ENCODE measurements at places on chromosomes 4 and X.

GRCh38 chrX:68717663-68718442, 70.4 kb downstream of the STARD8 start:
- no peak for DNase-seq

- DNase-seq = no peak
These were observed 822.0 kb upstream of the SLIT2 start for GRCh38 chr4:19429684-19430083.

- DNase-seq = no peak
These were observed 147.6 kb downstream of the STK32B start for GRCh38 chr4:5198656-5199541.

DNA sequence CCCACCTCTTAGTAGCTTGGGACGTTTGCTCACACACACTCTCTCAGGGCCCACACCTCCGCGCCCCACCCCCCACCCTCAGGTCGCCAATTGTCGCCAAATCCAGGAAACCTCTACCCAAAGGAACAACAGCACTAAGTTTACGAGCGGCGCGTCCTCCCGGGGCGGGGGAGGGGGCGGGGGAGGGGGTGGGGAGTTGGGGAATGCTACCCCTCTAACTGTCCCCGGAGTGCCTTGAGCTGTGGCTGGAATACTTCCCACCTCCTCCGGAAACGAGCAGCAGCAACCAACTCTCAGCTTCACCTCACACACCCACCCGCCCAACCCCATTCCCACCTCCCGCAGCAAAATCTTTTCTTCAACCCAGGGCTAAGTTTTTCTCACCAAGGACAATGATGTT, 135.6 kb upstream of the ZIC3 start:
- no peak for DNase-seq

GRCh38 chrX:66815227-66815626, 176.3 kb upstream of the EDA2R start:
- no peak for DNase-seq

- no peak for DNase-seq
These were observed 39.2 kb upstream of the ASMTL start for GRCh38 chrX:1491851-1492349.

DNA sequence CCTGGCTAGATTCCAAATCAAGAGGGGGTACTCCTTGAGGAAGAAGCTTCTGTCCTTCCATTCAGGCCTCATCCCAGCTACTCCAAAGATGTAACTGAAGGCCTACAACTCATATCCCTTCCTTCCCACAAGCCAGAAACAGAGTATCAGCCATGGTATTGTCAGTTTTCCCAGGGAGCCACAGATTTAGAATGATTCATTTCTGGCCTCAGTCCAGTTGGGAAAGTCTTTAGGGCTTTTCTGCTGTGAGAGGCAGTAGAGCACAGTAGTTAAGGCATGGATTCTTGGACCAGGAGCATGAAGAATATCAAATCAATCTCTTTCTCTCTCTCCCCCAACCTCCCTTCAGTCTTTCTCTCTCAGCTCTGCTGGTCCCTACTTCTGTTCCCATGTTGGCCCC, 505.0 kb downstream of the BCOR start:
- no peak for DNase-seq

- DNase-seq = no peak
These were observed 10.7 kb downstream of the SGMS2 start for GRCh38 chr4:107835406-107835805.

GRCh38 chr4:75696071-75696470, 22.9 kb upstream of the G3BP2 start:
- DNase-seq = peak; percentile 70

DNA sequence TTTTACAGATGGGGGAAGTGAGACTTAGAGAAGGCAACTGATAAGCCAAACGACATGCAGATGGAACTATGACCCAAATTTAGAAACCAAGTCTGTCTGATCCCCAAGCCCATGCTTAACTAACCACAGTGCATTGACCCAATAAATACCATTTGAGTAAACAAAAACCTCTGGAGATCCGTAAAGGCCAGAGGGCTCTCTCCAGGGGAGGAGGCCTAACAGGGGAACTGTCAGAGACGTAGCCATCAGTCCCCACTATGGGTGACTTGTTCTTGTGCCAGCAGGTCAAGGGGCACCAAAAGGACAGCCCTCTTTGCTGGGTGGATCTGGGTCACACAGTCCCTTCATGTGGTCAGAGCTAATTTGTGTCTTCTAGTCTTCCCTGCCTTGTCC, 420.2 kb downstream of the BCOR start:
- no peak for DNase-seq

- DNase-seq = no peak
These were observed 567.8 kb downstream of the TRIML1 start for GRCh38 chr4:188707036-188707435.
